ENCODE measurements at places on chromosomes 7 and 10. TPM values are rescaled to one million over a fixed set of nuclear protein-coding genes. Genes with fewer than 3 reads are reported as not detected.

- no peak for DNase-seq
Measured at GRCh38 chr10:58950618-58951017, 225.8 kb upstream of the PHYHIPL start.

- DNase-seq: no peak
Measured at GRCh38 chr7:20021831-20022230, 195.4 kb downstream of the MACC1 start.

GRCh38 chr7:10237306-10237705, 736.4 kb upstream of the PHF14 start:
- no peak for DNase-seq

The PTN gene
- 6.4 TPM for total RNA-seq

The SLC13A1 gene
- total RNA-seq: 2.1 TPM

Measured in transverse colon (tissue), 4 donors.